ENCODE measurements at places on chromosomes 3 and 15.

- DNase-seq, result no peak
Measured at GRCh38 chr3:188239577-188239976, 85.6 kb downstream of the LPP start.

DNA sequence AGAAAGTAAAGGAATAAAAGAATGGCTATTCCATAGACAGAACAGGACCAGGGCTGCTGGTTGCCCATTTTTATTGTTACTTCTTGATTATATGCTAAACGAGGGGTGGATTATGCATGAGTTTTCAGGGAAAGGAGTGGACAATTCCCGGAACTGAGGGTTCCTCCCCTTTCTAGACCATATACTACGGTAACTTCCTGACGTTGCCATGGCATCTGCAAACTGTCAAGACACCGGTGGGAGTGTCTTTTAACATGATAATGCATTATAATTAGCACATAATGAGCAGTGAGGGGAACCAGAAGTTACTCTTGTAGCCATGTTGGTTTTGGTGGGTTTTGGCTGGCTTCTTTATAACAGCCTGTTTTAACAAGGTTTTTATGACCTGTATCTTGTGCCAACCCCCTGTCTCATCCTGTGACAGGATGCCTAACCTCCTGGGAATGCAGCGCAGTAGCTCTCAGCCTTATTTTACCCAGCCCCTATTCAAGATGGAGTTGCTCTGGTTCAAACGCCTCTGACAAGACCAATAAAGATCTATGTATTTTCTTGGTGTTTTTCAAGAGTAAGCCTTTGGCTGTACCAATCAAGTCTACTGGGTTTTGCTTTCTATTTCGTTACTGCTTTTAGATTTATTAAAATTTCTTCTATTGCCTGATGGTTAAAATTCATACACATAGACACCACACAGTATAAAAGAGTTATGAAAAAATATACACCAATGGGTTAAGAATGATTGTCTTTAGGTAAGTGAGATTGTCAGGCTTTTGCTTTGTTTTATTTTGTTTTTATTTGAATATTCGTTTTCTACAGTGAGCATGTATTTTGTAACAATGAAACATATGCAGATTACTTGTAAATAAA lies 37.4 kb upstream of the CTDSPL start:
- DNase-seq, result no peak

GRCh38 chr3:120423432-120423831 lies 27.4 kb downstream of the FSTL1 start:
- DNase-seq, result no peak

- DNase-seq, result peak; percentile 90
Measured at GRCh38 chr15:93235926-93236780, 147.1 kb upstream of the RGMA start.

- no peak for DNase-seq
Measured at GRCh38 chr15:63351170-63351569, 30.5 kb downstream of the CA12 start.

- no peak for DNase-seq
Measured at GRCh38 chr3:76500746-76501275, 539.1 kb upstream of the ROBO2 start.

DNA sequence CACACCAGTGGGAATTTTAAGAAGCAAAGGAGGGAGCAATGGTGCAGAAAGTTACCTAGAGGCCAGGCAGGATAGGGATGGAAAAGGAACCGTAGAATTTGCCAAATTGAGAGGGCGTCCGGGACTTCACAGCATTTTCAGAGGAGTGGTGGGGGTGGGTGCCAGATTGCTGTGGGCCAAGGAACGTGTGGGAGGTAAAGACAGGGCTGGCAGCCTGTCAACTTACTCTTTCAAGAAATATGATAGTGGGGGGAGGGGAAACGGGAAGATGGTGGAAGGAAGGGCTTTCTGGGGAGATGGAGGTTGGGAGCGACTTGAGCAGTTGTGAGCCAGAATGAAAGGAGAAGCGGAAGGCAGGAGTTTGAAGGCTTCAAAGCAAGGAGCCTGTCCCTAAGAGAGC lies 1.4 kb upstream of the SLC6A11 start:
- no peak for DNase-seq

- no peak for DNase-seq
Measured at GRCh38 chr15:35834216-35834830, 288.4 kb upstream of the DPH6 start.

DNA sequence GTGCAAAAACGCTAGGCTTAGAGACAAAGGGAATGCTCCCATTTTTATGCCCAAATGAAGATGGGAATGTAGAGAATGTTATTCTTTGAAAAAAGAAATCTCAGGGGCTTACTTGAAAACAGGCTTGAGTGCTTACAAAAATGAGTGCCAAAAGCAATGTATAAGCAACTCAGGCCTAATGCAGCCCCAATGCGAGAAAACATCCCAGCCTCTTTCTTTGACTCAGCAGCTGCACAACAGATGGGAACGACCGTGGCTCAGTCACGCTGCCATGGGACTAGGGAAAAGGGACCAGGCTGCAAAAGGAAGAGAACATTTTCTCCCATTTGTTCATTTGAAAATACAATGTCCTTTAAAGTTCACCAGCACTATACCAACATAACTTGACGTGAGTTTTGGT lies 246.4 kb upstream of the LRIG1 start:
- DNase-seq, result no peak

- DNase-seq, result peak; percentile 83
Measured at GRCh38 chr3:182692695-182693094, 100.6 kb upstream of the ATP11B start.

DNA sequence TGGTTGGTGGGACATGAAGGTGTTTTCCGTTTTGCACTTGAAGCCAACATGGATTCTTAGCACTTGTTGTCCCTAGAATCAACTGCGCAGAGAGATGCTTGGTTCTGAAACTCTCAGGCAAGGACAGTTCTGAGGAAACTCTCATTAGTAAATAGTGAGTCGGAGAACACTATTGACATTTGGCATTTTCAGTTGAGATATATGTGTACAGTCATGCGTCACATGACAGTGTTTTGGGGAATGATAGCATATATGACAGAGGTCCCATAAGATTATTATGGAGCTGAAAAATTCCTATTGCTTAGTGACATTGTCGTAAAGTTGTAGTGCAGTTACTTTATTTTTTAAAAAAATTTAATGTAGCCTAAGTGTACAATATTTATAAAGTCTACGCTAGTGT lies 5.8 kb downstream of the APBA2 start:
- DNase-seq, result no peak

DNA sequence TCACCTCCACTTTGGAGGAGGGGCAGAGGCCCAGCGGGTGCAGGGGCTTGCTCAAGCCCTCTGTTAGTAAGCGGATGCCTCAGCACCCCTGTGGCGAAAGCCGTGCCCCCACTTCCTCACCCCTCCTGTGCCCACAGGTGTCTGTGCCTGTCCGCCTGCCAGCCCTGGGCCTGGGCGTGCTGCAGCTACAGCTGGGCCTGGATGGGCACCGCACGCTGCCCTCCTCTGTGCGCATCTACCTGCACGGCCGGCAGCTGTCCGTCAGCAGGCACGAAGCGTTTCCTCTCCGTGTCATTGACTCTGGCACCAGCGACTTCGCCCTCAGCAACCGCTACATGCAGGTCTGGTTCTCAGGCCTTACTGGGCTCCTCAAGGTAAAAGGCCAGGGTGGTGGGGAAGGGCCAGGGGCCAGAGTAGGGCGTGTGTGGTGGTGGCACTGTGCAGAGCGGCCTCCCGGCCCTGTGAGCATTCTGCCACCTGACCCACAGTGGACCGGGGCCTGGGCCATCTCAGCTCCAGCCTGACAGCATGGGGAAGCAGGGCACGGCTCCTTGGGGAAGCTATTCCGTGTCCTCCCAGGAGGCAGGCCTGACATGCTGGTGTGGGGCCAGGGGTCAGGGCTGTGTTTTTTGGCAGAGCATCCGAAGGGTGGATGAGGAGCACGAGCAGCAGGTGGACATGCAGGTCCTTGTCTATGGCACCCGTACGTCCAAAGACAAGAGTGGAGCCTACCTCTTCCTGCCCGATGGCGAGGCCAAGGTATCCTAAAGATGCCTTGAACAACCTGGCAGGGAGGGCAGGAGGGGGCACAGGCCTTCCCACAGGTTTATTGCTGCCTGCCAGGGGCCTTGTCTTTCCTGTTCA lies 9.0 kb downstream of the MAN2A2 start:
- no peak for DNase-seq

- no peak for DNase-seq
Measured at GRCh38 chr3:66035763-66036477, 2.8 kb downstream of the MAGI1 start.

- DNase-seq, result no peak
Measured at GRCh38 chr3:42495393-42495792, 7.0 kb upstream of the VIPR1 start.

DNA sequence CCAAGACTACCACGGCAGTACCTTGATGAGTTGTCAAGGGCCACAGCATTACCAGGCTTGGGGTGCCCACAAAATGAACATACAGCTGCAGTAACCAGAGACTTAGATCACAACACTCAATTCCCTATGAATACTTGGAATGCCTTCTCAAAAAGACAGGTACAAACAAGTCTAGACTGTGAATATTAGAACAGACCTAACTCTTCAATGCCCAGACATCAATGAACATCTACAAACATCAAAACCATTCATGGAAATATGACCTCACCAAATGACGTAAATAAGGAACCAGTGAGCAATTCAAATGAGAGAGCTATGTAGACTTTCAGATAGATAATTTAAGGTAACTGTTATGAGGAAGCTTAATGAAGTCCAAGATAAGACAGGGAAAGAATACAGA lies 185.1 kb upstream of the POU1F1 start:
- DNase-seq, result no peak

DNA sequence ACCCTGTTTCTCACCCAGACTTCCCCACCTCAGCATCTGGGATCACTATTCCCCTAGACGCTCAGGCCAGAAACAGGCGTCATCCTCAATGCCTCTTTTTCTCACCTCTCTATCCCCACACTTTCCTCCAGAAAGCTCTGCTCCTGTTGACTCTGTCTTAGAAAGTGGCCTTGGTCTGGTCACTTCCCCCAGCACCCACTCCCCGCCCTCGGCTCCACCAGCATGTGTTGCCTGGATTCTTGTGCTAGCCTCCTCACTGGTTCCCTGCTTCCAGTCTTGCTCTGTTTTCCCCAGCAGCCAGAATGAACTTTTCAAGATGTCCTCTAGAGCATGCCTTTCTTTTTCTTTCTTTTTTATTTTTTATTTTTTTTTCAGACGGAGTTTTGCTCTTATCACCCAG lies 39.7 kb upstream of the ESYT3 start:
- DNase-seq, result no peak
